ENCODE measurements at places on chromosomes 2 and 18. TPM values are rescaled to one million over a fixed set of nuclear protein-coding genes. Genes with fewer than 3 reads are reported as not detected.

- DNase-seq: no peak
Measured at GRCh38 chr2:2586068-2586776, 255.1 kb upstream of the MYT1L start.

DNA sequence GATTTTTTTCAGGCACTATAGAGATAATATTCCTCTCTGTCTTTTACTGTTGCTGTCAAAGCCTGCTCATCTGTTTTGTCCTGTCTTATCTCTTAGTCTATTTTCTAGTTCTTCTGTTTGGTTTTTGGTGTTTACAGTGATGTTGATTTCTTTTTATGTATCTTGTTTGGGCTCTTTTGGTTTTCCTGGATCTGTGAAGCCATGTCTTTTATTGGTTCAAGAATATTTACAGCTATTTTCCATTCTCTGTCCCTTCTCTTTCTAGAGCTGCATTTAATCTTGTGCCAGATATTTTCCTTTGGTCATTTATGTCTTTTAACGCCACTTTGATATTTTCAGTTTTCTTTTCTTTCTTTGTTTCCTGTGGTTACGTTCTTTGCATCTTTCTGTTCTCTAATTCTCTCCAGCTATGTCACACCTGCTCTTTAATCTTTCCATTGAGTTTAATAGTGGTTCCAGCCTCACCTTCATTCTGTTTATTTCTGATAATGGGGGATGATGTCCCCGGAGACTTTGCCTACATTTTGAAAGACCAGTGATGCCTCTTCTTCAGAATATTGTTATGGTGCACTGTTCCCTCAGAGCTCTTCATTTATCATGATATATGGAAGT, 32.0 kb downstream of the SMCHD1 start:
- DNase-seq: no peak

DNA sequence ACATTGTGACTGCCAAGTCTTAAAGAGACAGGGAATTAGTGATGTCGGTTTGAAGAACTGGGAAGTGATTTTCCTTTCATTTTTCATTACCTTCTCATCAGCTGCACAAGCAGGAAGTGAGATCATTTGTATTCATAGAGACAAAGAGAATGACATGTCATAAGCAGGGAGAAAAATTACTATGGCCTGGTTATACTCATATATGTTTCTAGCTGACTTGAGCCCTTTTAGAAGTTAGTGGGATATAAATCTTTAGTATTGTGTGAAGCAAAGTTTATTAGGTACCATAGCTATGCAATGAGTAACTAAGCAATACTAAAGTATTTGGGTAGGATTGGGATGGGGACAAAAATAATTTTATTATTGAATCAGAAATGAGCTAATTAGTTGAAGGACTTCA, 284.1 kb downstream of the PID1 start:
- no peak for DNase-seq

- no peak for DNase-seq
Measured at GRCh38 chr2:10221976-10222870, 80.5 kb upstream of the HPCAL1 start.

The SLC38A11 gene
- 9.8 TPM for polyA plus RNA-seq

GRCh38 chr2:132484144-132484543, 67.5 kb downstream of the GPR39 start:
- DNase-seq: no peak

DNA sequence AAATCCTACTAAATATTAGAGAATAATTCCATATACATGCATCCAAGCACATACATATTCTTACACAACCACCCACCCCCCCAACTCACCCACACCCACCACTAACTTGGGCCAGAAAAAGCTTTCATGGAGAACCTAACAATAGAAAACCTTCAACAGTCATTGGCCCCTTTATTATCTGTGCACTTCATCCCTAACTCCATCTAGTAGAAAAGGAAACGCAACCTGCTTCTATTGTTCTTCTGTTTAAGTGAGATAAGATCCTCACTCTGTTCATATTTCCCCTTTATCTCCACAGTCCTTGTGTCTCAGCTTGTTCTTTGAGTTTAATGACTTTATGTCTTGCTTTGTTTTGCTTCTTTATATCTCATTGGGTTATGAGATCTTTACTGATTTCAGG, 1740.2 kb upstream of the CELF4 start:
- no peak for DNase-seq

DNA sequence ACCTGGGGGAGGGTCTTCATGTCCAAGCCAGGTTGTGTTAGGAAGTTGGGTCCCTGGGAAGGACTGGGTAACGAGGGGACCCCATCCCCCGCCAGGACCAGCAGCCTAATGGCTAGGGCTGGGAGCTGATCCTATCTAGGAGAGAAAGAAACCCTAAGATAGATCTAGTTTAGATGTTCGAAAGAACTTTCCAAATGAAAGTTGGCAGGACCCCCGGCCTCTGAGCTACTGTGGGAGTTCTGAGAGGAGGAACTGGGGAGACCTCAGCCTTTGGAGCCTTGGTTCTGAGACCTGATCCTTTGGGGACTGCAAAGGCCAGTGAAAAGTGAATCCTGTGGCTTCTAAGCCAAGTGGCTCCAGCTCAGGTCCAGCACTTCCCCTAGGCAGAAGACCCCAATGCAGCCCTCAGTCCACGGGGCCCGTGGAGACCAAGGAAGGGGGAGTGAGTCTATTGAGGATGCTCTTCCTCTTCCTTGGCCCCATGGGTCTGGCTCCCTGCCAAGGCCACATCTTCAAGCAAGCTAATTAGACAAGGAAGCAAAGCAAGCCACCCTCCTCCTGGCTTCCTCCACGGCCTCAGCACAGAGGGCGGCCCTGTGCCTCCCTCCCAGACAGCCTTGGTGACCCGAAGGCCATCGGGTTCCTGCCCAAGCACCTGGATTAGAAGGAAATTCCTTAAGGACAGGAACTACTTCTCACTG, 23.5 kb downstream of the CCT7 start:
- DNase-seq: no peak

DNA sequence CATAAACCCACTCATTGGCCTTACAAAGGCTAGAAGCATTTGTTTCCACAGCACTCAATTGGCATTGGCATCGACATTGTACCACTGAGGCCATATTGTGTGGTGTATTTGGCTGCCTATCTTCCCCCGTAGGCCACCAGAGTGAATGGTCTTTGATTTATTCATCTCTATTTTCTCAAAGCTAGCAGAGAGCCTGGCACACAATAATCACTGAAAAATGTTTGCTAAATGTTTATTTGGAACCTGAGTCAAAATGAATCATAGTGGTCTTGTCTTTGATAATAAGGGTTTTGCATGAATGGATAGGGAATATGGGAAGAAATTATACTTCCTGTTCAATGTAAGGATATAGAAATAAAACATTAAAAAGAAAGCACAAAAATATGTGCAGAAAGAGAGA, 107.3 kb upstream of the SLC8A1 start:
- no peak for DNase-seq

The WDSUB1 gene
- 24.5 TPM for polyA plus RNA-seq

- no peak for DNase-seq
Measured at GRCh38 chr18:38790303-38790702, 1224.7 kb upstream of the CELF4 start.

GRCh38 chr18:48161911-48162698, 231.6 kb upstream of the SMAD2 start:
- DNase-seq: no peak

The CRIM1 gene
- polyA plus RNA-seq: 97.7 TPM

Measured in left renal cortex interstitium (tissue), 4 donors.